NCI-H510A (cell line): ENCODE measurements at places on chromosomes 3 and 15.

DNA sequence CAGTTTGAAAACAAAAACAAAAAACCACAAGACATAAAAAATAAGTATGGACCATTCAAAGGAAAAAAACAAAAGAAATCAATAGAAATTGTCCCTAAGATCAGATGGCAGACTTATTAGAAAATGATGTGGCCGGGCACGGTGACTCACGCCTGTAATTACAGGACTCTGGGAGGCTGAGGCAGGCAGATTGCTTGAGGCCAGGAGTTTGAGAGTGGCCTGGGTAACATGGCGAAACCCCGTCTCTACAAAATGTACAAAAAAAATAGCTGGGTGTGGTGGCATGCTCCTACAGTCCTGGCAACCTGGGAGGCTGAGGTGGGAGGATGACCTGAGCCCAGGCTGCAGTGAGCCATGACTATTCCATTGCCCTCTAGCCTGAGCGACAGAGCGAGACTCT, 16.6 kb downstream of the SPCS1 start:
- no peak for DNase-seq

- no peak for DNase-seq
Measured at GRCh38 chr15:45205192-45205591, 17.4 kb upstream of the SHF start.

DNA sequence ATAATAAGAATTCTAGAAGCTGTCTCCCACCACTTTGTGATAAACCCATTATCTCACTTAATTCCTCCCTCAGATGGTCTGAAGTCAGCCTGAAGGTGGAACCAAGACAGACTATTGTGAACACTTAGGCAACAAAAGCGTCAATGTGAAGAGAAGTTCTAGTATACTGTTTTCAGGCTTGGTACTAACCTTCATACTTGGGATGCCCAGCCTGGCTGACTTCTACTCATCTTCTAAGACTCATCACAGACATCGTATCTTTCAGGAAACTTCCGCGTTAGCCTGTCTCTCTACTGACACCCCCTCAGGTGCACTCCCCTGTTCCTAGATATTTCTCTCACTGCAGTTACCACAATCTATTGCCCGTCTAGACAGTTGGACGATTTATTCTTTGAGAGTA, 201.2 kb downstream of the SATB1 start:
- no peak for DNase-seq

DNA sequence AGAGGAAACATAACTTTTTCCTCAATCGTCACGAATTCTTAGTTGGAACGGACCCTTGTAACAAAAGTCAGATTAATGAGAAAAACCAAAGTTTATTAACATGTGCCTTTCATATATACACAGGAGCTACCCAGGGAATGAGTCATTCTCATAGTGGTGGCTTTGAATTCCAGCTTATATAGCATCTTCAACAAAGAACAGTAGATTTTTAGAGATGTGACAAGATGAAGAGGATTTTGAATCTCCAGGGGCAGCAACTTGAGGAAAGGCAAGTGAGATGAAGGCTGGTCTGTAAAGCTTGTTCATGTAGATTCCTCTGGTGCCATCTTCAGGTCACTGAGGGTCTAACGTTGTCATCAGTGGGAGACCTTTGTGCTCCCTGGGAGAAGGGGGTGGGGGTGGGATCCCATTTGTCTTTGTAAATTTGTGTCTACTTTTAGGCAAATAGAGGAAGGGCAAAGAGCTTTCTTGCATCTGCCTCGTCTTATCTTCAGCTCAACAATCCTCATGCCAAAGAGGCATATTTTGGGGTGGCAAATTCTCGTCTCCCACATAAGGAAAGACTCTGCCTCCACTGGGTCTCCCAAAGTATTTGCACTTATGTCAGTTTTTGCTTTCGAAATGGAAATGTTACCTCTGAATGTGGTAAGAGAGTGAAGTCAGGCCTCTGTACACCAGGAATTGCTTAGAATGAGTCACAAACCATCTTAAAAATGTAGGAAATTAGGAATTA, 29.5 kb downstream of the CLEC3B start:
- no peak for DNase-seq

DNA sequence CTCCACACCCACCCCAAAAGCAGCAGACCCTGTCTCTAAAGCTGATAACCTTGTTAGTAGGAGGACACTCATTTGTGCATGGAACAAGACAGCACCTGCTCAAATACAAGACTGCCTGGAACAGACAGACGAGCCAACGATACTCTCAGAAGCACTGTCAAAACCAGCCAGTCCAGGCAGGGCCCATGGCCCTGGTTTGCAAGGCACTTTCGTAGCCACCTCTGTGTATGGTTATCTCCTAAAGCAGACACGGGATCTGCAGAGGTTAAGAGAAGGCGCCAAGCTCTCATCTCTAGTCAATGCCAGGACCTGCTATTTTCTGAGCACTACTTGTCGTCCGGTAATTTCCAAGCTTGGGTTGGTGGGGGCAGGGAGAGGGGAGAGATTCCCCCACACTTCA, 10.5 kb downstream of the NTRK3 start:
- no peak for DNase-seq

DNA sequence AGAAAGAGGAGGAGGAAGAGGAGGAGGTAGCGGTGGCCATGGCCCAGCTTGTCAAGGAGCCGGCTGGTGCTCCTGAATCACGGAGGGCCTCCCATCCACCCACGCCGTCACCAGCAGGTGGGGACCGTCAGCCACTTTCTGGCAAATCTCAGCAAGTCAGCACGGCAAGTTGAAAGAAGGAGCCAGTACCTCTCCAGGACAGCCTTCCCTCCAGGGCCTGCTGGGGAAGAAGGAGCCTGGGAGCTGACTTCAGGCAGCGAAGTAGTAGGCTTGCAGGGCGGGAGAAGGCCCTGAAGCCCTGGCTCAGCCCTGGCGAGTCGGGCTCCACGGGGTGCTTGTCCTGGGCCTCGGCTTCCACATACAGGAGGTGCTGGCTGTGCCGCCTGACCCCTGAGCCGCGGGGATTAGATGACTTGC, 99.2 kb upstream of the TRPM1 start:
- no peak for DNase-seq

GRCh38 chr3:13415236-13415986, 4.7 kb downstream of the NUP210 start:
- no peak for DNase-seq
